Kidney (tissue), 22 donors: ENCODE measurements at places on chromosomes 5 and 9. TPM values are rescaled to one million over a fixed set of nuclear protein-coding genes. Genes with fewer than 3 reads are reported as not detected.

DNA sequence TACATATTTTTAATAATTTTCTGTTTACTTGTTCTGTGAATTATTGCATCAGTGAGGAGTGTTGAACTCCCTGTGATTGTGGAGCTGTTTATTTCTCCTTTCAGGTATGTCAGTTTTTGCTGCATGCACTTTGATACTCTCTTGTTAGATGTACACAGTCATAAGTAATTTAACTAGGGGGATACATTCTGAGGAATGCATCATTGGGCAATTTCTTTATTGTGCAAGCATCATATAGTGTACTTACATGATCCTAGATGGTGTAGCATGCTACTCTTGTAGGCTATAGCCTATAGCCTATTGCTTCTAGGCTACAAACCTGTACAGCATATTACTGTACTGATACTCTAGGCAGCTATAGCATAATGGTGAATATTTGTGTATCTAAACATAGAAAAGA is 9.5 kb downstream of the DENND4C start:
- H3K4me3 ChIP-seq = no peak overlapping the region
- no peaks in the 10 kb centered on the region for H3K36me3 ChIP-seq
- no peaks in the 10 kb centered on the region for H3K27me3 ChIP-seq
- no peaks in the 10 kb centered on the region for H3K4me1 ChIP-seq

DNA sequence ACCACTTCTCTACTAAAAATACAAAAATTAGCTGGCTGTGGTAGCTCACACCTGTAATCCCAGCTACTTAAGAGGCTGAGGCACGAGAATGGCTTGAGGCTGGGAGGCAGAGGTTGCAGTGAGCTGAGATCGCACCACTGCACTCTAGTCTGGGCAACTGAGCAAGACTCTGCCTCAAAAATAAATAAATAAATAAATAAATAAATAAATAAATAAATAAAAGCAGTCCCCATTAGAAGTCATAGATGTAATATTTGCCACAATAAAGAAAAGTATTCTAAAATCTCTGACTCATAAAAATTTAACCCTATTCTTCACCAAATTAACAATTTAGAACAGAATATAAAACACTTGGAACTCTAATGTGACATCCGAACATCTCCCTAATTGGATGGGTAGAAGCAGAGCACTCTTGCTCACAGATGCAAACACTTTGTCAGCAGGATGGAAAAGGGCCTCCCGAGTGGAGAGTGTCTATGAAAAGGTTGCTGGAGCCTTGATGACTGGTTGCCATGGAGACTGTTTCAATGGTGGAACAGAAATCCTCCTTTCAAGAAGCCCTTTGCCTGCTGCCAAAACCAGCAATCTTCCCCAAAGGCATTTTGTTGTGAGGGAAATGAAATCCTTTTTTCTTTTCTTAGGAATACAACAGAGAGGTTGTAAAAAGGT is 38.9 kb upstream of the TRAF1 start:
- H3K4me1 ChIP-seq = no peaks in the 10 kb centered on the region
- no peak overlapping the region for H3K27ac ChIP-seq
- no peaks in the 10 kb centered on the region for H3K36me3 ChIP-seq
- peak; percentile 39 for DNase-seq

Gene TGFBI
- total RNA-seq = 78.5 TPM

GRCh38 chr9:8727191-8727590 is 927.6 kb upstream of the DMAC1 start:
- no peak for DNase-seq
- no peaks in the 10 kb centered on the region for H3K36me3 ChIP-seq
- no peaks in the 10 kb centered on the region for H3K27me3 ChIP-seq
- no peaks in the 10 kb centered on the region for H3K4me1 ChIP-seq
- H3K27ac ChIP-seq = no peak overlapping the region

Gene PIP5KL1
- total RNA-seq = 3.0 TPM

- H3K36me3 ChIP-seq = no peaks in the 10 kb centered on the region
- no peaks in the 10 kb centered on the region for H3K4me1 ChIP-seq
- H3K27me3 ChIP-seq = no peaks in the 10 kb centered on the region
- no peak for DNase-seq
- no peak overlapping the region for H3K27ac ChIP-seq
These were observed 137.4 kb downstream of the DAB2IP start for GRCh38 chr9:121788686-121789366.

DNA sequence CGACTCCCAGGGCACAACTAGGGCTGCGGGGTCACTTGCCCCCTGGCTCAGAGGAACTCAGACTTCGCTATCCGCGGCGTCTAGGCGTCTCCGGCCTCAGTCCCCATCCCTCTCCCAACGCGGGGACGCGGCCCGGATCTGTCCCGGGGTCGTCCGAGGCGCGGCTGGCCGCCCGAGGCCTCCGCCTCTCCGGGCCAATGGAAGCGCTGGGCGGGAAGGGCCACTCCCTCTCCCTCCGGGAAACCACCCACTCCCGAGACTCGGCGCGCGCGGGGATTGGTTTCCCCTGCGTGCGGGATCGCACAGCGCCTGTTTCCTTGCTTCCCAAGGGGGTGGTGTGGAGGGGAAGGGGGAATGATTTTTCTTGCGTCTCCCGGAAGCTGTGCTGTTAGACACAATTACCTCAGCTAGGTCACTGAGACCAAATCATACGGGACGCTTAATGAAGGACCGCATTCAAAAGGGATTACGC is 38.3 kb downstream of the NR2F1 start:
- H3K27me3 ChIP-seq = no peaks in the 10 kb centered on the region
- H3K4me3 ChIP-seq = peak overlapping the region; percentile 52
- DNase-seq = peak; percentile 91
- no peaks in the 10 kb centered on the region for H3K36me3 ChIP-seq
- H3K4me1 ChIP-seq = peaks cover 5% of the 10 kb centered on the region
- peak overlapping the region; percentile 83 for H3K27ac ChIP-seq

- no peak overlapping the region for H3K4me3 ChIP-seq
- no peaks in the 10 kb centered on the region for H3K27me3 ChIP-seq
- H3K36me3 ChIP-seq = no peaks in the 10 kb centered on the region
- DNase-seq = no peak
- no peaks in the 10 kb centered on the region for H3K4me1 ChIP-seq
These were observed 49.0 kb upstream of the UBAC1 start for GRCh38 chr9:136010176-136010575.

DNA sequence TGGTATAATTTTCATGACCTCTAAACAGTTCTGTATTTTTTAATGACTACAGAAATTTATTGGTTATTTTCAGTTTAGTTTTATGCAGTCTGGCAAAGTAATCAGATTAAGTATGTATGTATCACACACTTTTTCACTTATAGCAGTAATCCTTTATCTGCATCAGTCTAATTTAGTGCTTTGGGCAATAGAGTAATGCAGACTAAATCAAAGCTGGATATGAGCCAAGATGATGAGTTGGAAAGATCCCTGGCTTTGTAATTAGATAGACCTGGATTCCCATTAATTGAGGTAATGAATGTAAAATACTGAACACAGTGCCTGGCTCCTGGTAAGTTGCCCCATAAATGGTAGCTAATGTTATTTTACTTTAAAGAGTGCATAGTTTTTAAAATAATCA is 215.4 kb upstream of the TLX3 start:
- H3K4me1 ChIP-seq = no peaks in the 10 kb centered on the region
- H3K4me3 ChIP-seq = no peak overlapping the region
- no peak for DNase-seq
- no peaks in the 10 kb centered on the region for H3K27me3 ChIP-seq
- no peaks in the 10 kb centered on the region for H3K36me3 ChIP-seq

DNA sequence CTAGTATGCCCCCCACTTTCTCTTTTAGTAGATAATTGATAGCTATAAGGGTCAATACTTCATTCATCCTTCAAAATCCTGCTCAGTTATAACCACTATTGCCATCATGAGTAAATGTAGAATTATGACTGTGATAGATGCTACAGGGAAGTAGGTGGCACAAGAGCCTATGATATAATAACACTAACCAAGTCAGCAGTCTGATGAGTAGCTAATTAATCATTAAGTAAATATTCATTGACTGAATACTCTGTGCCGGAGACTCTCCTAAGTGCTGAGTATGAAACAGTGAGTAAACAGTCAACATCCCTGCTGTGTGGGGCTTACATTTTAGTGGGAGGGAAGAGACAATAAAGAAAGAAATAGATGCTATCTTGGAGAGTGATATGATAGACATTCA is 430.3 kb upstream of the ZNF462 start:
- DNase-seq = no peak
- no peaks in the 10 kb centered on the region for H3K4me1 ChIP-seq
- H3K36me3 ChIP-seq = no peaks in the 10 kb centered on the region
- no peak overlapping the region for H3K4me3 ChIP-seq

Gene MELK
- total RNA-seq = 1.1 TPM

Gene MRPL36
- total RNA-seq = 29.6 TPM

Gene CDX1
- not detected for total RNA-seq

DNA sequence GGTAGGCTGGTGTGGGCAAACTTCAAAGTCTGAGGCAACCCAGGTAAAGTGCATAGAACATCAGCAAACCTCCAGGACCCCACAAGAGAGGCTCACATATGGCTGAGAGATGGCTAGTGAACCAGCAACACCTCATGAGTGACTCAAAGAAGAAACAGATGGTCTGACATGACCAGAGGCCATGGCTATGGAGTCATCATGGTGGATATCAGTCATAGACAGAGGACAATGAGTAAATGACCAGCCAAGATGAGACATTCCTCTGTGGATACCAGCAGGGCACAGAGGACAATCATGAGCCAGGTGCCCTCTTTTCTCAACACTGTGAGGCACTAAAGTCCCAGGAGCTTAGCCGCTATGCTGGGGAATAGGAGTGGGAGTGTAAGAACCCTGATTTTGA is 180.8 kb downstream of the RASEF start:
- H3K36me3 ChIP-seq = no peaks in the 10 kb centered on the region
- no peak overlapping the region for H3K4me3 ChIP-seq
- no peak overlapping the region for H3K27ac ChIP-seq

DNA sequence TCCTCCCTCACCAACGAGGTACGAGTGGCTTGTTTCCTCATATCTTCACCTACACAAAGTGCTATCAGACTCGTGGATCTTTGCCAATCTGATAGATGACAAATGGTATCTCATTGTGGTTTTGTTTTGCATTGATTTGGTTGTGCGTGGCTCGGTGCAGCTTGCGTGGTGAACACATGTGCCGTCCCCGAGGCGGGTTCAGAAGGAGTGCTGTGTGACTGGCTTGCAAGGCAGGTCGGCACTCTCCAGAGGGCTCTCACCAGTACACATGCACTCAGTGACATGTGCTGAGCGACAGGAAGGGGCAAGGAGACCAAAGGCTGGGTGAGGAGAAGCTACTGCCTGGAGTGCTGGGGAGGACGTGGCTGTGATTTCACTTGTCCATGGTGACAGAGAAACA is 95.3 kb upstream of the PITX1 start:
- no peak overlapping the region for H3K4me3 ChIP-seq
- H3K27me3 ChIP-seq = no peaks in the 10 kb centered on the region
- no peak overlapping the region for H3K27ac ChIP-seq
- peaks cover 8% of the 10 kb centered on the region for H3K4me1 ChIP-seq

DNA sequence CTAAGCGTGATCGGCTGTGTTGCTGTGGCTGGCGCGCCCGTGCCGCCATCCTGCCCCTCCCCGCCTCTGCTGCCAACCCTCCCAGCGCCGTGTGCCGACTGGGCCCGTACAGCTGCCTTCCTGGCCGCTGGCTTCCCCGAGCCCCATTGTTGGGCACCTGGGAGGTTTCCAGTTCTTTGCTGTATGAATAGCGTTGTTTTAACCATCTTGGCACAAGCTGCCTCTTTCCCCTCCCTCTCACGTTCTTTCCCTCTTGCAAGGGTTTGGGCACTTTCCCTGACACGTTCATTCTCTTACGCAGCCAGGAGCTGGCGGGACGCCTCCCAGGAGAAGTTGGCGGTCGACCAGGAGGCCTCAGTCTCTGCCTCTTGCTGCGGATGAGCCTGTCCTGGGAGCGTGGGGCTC is 43.1 kb upstream of the RXRA start:
- H3K27me3 ChIP-seq = no peaks in the 10 kb centered on the region
- no peak overlapping the region for H3K27ac ChIP-seq
- H3K36me3 ChIP-seq = no peaks in the 10 kb centered on the region
- H3K4me3 ChIP-seq = no peak overlapping the region

- no peaks in the 10 kb centered on the region for H3K4me1 ChIP-seq
- H3K27ac ChIP-seq = no peak overlapping the region
- no peak for DNase-seq
- H3K27me3 ChIP-seq = no peaks in the 10 kb centered on the region
These were observed 838.0 kb upstream of the WWC1 start for GRCh38 chr5:167453246-167454030.

- H3K4me1 ChIP-seq = no peaks in the 10 kb centered on the region
- no peak overlapping the region for H3K27ac ChIP-seq
- no peaks in the 10 kb centered on the region for H3K27me3 ChIP-seq
- no peaks in the 10 kb centered on the region for H3K36me3 ChIP-seq
These were observed 344.2 kb downstream of the TMEM161B start for GRCh38 chr5:87924436-87924835.

DNA sequence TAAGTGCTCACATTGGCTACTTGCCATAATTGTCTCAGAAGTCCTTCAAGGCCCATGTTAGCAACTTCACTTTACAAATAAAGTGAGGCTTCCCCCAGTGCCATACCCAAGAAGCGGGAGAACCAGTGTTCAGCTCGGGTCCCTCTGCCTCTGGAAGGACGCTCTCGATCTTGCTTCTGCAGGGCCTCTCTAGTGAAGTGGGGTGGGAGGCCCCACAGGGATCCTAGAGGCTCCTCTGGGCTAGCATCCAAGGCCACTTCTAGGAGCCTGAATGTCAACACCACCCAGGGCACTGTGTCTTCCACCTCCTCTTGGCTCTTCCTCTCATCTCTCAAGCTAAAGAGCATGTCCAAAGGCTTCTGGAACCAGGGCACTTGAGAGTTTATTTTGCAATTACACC is 282.5 kb downstream of the GADD45G start:
- no peak overlapping the region for H3K4me3 ChIP-seq
- DNase-seq = no peak
- H3K4me1 ChIP-seq = peaks cover 4% of the 10 kb centered on the region
- H3K27ac ChIP-seq = no peak overlapping the region

DNA sequence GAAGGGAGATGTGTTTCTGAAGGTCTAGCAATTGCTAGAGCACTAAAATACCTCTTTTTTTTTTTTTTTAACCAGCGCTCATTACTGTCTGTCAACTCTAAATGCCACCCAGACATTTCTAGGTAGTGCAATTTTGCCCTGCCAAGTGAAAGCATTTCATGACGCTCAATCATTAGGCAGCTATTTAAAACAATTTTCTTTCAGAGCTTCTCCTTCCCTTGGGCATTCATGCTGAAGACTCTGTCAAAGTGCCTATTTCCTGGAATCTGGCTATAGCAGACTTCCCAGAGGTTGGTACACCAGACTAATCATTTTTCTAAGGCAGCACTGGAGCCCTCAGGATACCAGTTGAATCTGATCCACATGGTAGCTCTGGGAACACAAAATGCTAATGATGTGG is 97.0 kb upstream of the ANKRD55 start:
- peaks cover 2% of the 10 kb centered on the region for H3K4me1 ChIP-seq
- no peaks in the 10 kb centered on the region for H3K27me3 ChIP-seq
- H3K27ac ChIP-seq = no peak overlapping the region
- no peak overlapping the region for H3K4me3 ChIP-seq
- no peak for DNase-seq
- no peaks in the 10 kb centered on the region for H3K36me3 ChIP-seq

DNA sequence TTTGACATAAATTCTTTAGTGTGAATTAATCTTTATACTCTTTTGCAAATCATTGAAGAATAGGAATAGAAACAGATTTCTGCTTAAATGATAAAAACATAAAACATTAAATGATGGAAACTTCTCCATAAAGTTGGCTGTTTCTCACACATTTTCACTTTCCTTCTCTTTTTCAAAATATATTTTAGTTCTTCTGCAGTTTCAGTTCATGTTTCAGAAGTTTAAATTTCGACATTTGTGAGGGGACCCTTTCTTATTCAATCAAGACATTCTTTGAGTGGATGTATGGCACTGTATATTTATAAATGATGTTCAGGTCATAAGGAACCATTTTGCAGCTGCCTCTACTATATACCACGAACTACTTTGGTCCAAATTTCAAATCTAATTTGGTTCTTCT is 34.6 kb downstream of the TNFAIP8 start:
- no peaks in the 10 kb centered on the region for H3K27me3 ChIP-seq
- DNase-seq = no peak
- H3K27ac ChIP-seq = no peak overlapping the region
- no peak overlapping the region for H3K4me3 ChIP-seq
- no peaks in the 10 kb centered on the region for H3K36me3 ChIP-seq

Gene MACROH2A1
- total RNA-seq = 144 TPM
